ENCODE measurements at places on chromosomes 2 and 18.

DNA sequence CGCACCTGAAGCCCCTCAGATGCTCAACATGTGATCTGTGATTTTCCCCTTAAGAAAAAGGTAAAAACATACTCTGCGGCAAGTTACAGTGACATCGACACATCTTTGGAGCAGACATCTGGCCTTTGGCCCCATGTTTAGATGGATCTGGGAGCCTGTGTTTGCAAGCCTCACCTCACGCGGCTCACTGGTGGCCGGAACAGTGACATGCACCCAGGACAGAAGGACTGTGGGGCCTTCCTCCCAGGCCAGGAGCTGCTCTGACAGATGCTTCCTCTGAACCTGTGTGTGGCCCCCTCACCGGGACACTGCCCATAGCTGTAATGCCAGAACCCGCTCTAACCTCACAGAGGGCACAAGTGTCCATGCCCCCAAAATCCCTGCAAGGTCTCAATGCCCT, 13.1 kb downstream of the PASK start:
- H3K36me3 ChIP-seq, result no peaks in the 10 kb centered on the region
- H3K27ac ChIP-seq, result no peak overlapping the region
- no peak for DNase-seq
- no peak overlapping the region for H3K4me3 ChIP-seq
- no peaks in the 10 kb centered on the region for H3K4me1 ChIP-seq

GRCh38 chr2:198394208-198394607, 589.8 kb downstream of the PLCL1 start:
- H3K27ac ChIP-seq, result no peak overlapping the region
- H3K36me3 ChIP-seq, result no peaks in the 10 kb centered on the region

- peaks cover 11% of the 10 kb centered on the region for H3K4me1 ChIP-seq
- no peak overlapping the region for H3K4me3 ChIP-seq
- H3K36me3 ChIP-seq, result no peaks in the 10 kb centered on the region
- no peak for DNase-seq
Observed at GRCh38 chr18:46720521-46720920, 36.3 kb downstream of the ST8SIA5 start.

- H3K27me3 ChIP-seq, result no peaks in the 10 kb centered on the region
- no peaks in the 10 kb centered on the region for H3K4me1 ChIP-seq
- H3K36me3 ChIP-seq, result no peaks in the 10 kb centered on the region
Observed at GRCh38 chr18:58646334-58646862, 17.5 kb upstream of the ALPK2 start.

- no peak for DNase-seq
- H3K27me3 ChIP-seq, result no peaks in the 10 kb centered on the region
- no peaks in the 10 kb centered on the region for H3K36me3 ChIP-seq
- no peak overlapping the region for H3K4me3 ChIP-seq
- no peaks in the 10 kb centered on the region for H3K4me1 ChIP-seq
Observed at GRCh38 chr2:161112908-161113307, 47.3 kb upstream of the TANK start.

DNA sequence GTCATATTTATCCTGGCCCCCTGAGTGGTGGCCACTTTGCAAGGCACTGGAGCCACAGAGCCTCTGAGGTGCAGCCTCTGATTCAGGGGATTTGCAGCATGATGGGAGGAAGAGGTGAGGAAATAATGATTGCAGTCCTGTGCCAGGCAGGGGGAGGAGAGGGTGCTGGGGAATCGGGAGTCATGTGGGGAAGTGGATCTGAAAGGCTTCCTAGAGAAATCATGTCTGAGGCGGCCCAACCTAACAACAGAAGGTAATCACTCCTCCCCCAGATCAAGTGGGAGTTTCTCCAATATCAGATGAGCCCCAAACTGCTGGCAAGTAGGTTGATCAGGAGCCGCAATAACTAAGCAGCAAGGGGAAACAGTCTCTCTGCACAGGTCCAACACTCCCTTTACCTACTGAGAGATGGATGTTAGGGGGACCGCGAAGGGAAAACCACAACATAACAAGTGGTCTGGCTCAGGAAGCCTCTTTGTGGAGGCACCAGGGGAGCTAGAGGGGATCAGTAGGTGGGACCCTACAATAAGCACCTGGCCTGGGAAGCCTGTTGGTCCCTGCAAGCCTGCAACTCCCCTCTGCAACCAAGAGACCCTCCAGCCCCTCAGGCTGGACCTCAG, 71.8 kb upstream of the NPAS2 start:
- H3K27me3 ChIP-seq, result no peaks in the 10 kb centered on the region
- H3K36me3 ChIP-seq, result no peaks in the 10 kb centered on the region
- H3K4me1 ChIP-seq, result peaks cover 7% of the 10 kb centered on the region

GRCh38 chr2:144201868-144202468, 318.0 kb downstream of the ZEB2 start:
- no peak overlapping the region for H3K4me3 ChIP-seq
- no peaks in the 10 kb centered on the region for H3K27me3 ChIP-seq
- no peaks in the 10 kb centered on the region for H3K4me1 ChIP-seq
- H3K36me3 ChIP-seq, result no peaks in the 10 kb centered on the region

Measured in thoracic aorta (tissue), 2 donors.